Hematopoietic multipotent progenitor cell treated with erythropoietin and hydrocortisone succinate and interleukin-3 and kit ligand, for 4 days (in vitro differentiated cells): ENCODE measurements at places on chromosomes 2 and 18.
A peak's percentile ranks its signal among the peaks of the same experiment; 100 is the strongest.

GRCh38 chr2:70615222-70615621 is 61.6 kb upstream of the TGFA start:
- no peak for DNase-seq

- DNase-seq: no peak
Measured at GRCh38 chr18:21291106-21291505, 49.1 kb downstream of the GREB1L start.

DNA sequence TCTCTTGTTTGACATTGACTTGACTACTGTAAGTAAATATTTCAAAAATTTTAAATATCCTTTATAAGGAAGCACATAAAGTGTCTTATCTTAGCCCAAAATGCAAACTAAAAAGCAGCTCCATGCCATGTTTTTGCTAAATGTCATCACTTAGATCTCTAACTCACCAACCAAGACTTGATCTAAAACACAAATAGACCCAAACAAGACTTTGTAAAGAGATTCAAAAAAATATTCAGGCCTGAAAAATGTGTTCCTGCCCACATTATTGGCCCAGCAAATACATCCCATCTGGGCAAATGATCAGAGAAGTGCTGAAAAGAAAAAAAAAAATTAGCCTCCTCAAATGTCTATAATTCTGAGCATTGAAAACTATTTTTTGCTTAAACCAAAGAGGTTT is 187.6 kb downstream of the MREG start:
- no peak for DNase-seq

- DNase-seq: no peak
Measured at GRCh38 chr2:5697562-5697961, 5.4 kb downstream of the SOX11 start.

DNA sequence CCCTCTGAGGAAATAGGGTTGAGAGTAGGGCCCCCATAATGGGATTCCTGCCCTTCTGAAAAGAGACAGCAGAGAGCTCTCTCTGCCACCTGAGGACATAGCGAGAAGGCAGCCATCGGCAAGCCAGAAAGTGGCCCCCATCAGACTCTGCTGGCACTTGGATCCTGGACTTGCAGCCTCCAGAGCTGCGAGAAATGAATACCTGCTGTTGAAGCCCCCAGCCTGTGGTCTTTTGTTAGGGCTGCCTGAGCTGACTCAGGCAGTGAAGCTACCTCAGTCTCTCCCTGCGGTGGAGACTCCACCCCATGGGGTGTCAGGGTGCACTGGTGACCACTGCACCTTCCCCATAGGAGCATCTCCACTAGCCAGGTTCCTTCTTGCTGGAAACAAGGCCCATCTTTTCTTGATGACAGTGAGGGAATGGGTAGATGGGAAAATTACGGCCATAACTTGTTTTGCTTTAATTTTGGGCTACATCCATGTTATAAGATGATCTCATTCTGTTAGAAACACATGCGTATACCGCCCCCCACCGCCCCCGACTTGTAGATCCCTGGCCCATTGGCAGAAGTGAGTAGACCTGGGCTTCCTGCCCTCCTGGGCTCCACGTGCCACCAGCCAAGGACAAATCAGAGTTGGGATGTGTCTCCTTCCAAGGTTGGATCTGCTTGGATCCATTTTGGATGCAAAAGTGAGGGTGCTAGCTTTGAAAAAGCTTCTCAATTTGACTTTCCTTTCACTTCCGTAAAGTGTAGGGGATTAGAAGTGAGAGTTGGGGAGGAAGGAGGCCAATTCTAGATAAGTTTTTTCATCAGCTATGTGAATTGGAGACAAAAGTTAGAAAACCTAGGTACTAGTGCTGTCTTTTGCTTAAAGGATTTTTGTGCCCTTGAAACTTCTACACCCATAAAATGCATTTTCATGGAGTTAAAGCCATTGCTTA is 42.9 kb downstream of the NCK2 start:
- DNase-seq: peak; percentile 50

DNA sequence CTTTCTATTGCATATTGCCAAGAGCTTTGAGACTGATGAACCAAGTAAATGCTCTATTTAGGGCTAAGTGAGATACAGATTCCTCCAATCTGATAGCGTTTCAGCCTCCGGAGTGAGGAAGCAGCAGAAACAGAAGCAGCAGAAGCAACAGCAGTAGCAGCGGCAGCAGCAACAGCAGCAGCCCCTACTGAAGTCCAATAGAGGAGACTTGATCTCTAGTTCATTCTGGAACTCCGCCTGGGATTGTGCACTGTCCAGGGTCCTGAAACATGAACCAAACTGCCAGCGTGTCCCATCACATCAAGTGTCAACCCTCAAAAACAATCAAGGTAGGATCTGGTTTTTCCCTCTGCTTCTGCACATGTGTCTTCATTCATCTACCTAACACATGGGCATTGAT is at the start of gene DPP10:
Gene DPP10, plus strand, starts transcription at position 132 of the 400 bp plus-strand sequence.
- peak; percentile 45 for DNase-seq

DNA sequence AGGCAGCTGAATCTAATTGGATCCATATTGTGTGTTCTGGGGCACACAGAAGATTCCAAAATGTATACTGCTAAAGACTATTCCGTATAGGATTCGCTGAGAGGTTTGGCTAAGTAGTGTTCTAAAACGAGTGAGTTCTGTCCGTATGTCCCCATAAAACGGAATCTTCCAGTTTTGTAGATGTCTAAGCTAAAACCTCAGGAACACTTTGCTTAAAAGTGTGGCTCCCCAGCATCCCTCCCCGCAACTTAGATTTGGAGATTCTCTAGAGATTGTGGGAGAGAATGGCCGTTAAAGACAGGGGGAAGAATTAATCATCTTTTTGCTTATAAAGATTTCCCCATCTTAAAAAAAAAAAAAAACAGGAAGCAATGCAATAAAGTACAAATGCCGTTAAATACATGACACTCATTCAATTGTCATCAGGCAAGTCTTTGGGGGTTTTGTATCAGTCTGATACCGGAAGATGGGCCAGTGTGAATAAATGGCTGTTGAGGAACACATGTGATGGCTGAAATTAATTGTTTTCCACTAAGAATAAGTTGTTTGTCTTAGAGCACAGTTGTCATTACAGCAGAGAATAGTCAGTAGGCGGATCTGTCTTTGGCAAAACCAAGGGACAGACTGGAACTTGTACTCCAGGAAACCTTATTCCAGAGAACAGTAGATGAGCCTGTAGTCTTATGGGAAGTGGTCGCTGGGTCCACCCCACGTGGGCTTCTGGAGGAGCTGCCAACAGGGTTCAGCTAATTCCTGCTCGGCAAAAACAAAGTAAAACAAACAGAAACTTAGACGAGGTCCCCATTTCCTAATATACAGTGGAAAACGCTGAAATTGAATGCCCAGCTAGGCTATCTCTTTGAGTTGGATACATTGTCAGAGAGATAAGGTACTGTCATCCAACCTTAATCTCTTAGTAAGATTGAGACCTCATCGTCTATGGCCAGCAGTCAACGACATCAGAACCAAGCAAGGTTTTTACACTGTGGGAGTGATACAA is 1.7 kb downstream of the EMILIN2 start:
- peak; percentile 78 for DNase-seq

DNA sequence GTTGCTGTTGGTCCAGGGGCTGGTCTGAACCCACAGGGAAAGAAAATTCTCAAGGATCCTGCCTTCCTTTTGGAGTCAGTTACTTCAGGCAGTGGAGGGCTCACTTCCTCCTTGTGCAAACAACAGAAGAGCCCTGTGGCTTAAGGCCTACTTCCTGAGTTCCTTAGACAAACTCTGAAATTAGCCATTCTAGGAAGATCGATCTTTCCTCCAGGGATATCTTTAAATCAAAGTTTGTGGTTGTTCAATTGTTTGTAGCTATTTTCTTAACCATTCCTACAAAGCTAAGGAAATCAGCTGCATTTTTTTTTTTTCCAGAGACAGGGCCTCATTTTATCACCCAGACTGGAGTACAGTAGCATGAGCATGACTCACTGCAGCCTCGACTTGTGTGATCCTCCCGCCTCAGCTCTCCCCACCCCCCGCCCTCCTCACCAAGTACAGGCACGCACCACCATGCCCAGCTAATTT is 156.0 kb downstream of the TANC1 start:
- DNase-seq: peak; percentile 87

GRCh38 chr2:137050949-137051348 is 285.6 kb downstream of the THSD7B start:
- DNase-seq: peak; percentile 3

DNA sequence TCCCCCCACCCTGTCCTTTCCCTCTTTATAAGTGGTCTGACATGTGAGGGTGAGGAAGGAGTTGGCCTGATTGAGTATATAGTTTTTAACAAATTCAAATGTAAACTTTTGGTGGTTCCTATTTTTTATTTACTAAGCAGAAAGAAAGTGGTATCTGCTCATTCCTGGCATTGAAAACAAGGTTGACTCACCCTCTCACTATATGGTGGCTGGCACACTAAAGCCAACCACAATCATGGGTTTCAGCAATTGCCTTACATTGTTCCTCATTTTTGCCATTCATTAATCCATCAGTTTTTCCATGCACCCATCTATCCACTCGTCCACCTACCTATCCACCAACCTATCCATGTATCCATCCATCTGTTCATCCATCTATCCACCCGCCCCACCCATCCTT is 75.4 kb upstream of the IGFBP5 start:
- peak; percentile 62 for DNase-seq

DNA sequence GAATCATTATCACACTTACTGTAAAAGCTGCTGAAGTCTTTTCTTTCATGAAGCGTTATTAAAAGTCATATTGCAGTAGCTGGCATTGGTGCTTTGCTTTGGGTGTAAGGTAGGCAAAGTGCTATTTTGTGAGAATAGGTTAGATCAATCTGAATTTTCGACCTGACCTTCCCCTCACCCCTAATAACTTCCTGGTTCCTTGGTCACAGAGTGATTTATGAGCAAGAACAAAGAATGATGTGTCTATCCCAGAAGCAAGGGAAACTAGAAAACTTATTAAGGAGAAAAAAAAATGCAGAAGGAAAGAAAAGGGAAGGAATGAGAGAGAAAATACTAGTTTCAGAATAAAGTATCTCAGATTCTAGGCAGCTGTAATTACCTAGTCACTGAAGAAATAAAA is 163.1 kb upstream of the MEIS1 start:
- no peak for DNase-seq

- DNase-seq: no peak
Measured at GRCh38 chr2:65960953-65961352, 474.0 kb upstream of the MEIS1 start.

DNA sequence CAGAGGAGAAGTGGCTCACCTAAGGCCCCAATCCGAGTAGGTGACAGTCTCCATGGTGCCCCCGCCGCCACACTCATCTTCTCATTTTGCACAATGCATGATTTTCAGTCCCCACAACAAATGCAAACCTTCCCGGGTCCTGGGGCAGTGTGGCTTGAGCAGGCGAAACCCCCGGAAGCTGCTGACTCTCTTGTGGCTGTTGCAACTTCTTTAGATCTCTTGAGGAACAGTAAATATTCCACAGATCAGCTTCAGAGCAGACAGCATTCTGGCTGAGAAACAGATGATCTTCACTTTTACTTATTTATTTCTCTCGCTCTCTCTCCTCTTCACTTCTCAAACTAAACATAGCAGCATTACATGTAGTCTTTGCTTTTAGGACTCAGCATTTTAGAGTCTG is 51.9 kb downstream of the ASAP2 start:
- DNase-seq: no peak

DNA sequence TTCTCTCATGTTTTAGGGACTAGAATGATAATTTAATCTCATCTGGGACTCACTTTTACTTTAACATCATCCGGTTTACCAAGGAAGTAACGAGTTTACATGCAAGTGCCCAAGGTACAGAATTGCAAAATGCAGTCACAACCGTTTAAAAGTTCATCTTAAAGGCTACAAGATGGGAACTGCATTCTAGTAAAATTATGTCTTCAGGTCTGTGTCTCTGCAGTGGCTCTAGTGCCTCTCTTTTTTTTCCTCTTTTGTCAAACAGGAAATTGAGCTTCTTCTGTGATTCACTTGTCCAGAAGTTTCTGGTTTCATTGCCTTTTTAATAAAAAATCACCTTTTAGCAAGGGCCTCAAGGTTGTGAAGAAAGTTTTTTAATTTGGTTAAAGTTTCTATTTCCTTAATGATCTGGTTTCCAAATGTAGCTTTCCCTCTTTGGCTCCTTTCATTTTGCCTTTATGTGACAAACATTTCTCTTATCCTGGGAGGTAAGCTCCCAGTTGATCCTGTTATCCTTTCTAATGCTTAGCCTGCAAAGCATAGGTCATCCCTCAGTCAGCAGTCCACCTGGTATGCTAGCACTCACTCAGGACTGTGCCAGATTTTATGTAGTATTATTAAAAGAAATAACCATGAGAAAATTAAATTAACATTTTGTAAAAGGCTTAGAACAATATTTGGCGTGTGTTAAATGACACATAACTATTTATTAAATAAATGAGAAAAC is 2.4 kb downstream of the GLS start:
- DNase-seq: peak; percentile 43

DNA sequence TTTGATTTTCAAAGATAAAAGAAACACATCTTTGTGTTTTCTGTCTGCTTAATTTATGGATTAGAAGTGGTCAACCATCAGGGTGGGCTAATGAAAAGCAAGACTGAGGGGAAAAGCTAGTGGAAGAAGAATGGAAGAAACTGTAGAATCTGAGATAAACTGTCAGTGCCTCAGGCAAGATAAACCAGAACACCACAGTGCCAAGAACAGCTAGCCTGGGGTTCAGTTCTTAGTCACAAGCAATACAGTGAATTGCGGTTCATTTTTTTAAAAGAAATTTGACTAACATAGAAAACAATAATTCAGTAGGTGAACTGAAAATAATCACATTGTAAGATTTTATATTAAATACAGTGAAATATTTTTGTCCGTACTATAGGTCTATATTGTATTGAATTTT is 22.0 kb upstream of the LNPK start:
- DNase-seq: no peak

- DNase-seq: no peak
Measured at GRCh38 chr2:138269765-138270164, 231.8 kb upstream of the SPOPL start.

GRCh38 chr2:71071681-71072398 is 3.4 kb downstream of the NAGK start:
- peak; percentile 97 for DNase-seq

DNA sequence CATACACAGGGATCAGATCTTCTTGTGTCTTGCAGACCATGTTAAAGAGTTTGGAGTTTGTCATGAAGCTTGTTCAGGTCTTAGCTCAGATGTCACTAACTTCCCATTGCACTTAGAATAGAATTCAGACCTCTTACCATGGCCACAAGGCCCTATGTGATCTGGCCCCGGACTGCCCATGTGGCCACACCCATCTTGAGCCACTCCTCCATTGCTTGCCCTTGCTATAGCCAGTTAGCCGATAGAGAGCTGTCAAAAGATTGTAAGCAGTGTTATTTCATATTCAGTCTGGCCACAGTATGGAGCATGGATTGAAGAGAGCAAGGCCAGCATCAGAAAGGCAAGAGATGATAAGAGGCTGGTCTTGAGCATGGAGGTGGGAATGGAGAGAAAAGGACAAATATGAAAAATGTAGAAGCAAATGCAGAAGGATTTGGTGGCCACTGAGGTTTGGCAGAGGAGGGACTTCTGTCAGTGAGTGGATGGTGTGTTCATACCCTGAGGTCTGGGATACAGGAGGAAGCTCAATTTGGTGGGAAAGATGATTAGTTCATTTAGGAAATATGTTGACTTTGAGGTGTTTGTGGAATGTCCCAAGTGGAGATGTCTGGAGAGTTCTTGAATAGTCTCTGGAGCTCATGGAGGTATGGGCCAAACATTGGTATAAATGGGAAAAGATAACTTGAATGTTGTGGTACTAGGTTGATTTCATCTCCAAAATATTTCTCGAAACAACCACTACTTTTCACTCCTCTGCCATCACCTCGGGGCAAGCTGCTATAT is 10.6 kb downstream of the DGUOK start:
- no peak for DNase-seq
